ENCODE measurements at places on chromosomes 16 and 17.
A peak's percentile ranks its signal among the peaks of the same experiment; 100 is the strongest.

DNA sequence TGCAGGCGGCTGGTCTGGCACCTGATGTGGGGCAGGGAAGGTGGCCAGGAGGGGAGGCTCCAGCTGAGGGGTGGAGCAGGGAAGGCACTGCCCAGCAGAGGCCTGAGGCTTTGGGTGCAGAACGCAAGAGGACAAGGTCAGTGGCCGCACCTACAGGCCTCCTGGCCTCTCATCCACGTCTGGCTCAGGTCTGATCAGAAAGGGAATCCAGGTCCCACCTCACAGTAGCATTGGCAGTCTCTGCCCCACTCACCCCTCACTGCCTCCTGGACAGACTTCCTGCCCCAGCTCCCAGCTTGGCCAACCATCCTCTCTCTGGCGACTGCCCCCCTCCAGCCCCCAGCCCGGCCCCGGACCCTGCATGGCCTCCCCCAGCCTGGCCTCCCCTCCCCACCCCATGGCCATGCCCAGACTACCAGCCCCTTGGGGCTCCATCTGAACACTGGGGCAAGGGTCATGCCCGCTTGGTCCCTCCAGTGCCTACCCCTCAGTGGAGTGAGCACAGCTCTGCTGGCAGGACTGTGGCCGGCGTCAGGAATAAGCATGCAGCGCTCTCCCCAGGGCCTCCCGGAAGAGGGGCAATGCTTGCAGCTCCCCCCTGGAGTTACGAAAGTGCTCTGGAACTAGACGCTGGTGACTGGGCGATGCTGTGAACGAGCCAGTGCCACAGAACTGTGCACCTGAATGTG lies 4.6 kb downstream of the UTS2R start:
- DNase-seq = no peak

DNA sequence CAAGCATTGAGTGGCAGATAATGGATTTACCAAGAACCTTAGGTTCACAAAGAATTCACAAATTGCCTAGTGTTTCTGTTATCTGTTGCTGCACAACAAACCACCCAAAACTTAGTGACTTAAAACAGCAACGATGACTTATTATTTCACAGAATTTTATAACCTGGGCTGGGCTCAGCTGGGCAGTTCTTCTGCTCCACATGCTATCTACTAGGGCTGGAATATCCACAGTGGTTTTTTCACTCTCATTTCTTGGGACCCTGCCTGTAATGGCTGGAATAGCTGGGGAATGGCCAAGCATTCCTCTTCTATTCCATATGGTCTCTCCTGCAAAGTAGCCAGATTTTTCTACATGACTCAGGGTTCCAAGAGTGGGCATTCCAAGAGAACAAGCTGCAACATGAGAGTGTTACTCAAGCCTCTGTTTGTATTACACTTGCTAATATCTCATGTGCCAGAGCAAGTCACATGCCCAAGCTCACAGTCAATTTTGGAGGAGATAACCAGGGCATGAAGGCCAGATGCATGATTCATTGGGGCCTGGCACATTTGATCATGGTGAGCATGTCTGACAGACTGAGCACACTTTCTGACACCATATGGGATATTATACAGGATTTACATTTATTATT lies 4.9 kb upstream of the PSMD7 start:
- no peak for DNase-seq

DNA sequence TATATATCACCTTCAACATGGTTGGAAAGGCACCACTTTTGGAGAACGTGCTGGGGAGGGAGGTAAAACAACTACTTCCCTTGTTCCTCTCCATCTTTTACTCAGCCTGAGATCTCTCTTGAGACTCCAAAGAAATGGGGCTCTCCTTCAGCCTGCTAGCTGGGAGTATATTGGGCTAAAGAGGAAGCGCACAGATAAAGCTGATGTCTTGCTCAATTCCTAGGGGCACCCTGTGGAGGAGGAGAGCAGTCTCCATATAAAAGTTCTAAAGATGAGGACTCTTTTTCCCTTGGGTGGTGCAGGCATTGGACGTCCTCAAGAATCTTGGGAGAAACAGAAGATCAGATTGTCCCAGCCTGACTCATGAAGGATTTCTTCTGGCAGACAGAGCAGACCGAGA lies 4.6 kb upstream of the ETV4 start:
- DNase-seq = no peak

GRCh38 chr17:30921544-30922196 lies at the start of gene ADAP2:
TSS of gene ADAP2 (plus strand) at chr17:30921945. CDS start at chr17:30922015, 70 bp downstream.
- DNase-seq = no peak

DNA sequence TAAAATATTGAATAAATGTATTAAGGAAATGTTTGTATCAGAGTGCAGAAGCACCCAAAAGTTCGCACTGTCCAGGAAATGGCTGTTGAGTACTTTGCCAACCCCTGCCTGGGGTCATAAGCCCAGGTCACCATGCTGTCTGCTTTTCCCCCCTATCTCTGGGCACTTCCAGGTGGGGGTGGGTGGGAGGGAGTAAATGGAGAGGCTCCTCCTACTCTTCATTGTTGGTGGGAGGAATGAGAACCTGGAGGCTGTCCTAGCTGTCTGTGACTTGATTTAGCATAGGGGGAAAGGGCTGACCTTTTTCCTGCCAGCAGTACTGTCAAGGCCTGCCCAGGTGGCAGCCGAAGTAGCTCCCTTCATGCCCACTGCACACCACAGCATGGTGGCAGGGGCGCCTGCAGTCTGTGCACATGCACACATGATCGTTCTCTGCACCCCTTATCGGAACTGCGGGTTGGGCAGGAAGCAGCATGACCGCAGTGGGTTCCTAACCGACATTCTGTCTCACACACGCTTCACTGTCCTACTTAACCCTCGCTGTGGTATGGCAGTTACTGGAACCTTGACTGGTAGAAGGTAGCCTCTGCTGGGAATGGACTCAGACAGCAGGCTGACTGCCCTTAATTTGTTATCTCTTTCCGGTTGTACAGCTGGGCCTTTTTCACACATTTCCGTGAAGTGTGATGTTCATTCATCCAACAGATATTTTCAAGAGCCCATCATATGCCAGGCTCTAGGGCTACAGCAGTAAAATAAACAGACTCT lies 41.5 kb downstream of the LDHD start:
- peak; percentile 96 for DNase-seq

DNA sequence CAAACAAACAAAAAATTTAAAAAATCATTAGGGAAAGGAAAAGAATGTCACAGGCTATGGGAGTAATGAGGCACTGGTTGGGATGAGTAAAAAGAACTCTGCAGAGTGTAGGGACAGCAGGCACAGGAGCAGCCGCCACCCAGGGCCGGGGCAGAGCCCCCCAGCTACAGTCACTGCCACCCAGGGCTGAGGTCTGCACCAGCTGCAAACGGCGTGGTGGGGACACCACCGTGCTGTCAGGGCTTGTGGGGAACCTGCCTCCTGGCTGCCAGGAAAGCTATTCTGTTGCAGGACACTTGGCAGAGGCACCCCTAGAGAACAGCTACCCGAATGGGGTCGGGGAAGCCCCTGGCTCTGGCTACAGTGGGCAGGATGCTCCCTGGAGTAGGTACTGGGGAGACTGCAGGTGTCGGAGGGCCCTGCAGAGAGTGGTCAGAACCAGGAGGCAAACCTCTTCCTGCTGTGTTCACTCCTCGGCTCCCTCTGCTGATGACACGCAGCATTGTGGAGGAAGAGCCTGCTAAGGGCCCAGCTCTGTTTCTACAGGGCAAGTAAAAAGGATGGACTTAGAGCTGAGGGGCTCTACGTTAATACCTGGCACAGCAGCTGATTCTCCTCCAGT lies 32.3 kb upstream of the CAPN15 start:
- peak; percentile 69 for DNase-seq

DNA sequence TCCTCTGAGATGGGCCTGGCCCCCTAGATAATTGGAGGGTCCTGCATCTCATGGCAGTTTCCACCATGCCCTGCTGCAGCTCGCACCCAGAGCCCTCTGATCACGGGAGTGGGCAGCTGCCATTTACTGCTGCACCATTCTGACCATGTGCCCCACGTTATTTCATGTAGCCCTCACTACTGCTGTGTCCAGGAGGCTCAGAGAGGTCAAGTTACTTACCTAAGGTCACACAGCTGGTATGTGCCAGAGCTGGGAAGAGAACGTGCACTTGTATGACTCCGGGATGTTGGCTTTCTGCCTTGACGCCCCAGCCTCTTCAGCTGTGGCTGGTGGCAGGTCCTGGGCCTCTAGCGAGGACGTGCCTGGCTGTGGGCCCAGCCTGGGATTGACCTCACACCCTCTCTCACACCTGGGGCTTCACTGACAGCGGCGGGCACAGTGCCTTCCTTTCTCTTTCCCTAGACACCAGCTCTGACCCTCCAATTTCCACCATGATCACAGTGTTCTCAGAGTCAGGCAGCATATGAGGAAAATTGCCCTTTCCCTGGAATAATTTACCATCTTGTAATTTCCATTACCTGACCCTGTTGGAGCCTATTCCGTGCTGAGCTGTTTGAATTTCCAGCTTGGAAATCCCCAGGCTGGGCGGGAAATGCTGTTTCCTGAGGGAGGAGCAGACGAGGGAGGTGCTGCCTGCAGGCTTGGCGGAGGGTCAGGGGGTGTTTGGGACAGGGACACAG lies 18.5 kb upstream of the DOC2B start:
- DNase-seq = no peak

DNA sequence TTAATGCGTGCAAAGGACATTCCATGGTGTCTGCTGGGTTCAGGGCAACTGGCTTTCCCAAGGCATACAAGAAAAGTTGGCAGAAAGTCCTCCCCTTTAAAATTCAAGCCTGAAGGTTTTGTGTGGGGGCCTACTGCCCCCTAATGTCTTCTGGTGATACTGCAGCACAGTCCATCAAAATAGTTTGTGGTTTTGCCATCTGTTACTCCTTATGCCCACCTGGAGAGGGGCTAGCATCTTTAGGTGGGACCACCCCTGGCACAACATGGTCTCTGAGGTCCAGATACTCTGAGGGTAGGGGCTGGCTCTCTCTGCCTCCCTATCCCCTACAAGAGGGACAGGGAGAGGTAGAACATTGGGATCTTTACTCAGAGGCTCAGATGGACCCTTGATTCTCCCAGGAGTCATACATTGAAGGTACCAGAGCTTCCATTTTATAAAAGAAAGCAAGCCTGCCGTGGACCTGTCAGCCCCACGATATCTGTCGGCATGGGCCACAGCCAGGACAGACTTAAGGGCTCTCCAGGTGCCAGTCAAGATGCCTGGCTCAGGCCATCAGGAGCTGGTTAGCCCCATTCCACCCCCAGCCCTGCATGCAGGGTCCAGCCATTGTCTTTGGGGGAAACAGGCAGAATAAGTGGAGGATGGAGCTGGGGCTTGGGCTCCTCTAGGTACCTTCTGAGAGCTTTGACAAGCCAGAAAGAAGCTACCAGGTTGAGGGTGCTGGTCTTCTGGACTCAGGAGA lies 6.3 kb downstream of the ESRP2 start:
- no peak for DNase-seq

- peak; percentile 84 for DNase-seq
Observed at GRCh38 chr17:79803997-79804855, 7.3 kb upstream of the CBX8 start.
